ENCODE measurements at places on chromosomes 5 and 9.

DNA sequence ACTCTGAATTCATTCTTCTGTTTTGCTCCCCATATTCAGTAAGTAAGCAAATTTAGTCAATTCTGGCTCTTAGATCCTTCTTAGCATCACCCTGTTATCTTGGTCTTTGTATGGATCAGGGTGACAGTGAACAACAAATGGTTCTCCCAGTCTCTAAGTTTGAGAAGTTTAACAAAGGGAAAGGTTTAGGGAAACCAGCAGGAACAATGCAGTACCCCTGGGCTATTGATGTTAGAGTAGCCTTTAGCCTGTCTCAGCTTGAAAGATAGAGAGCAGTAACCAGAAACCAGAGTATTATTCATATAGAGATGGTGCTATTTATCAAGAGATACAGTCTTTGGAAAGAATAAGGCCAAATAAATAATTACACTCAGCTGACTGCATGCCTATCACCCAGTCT lies 241.8 kb downstream of the CDH12 start:
- no peak for DNase-seq

GRCh38 chr5:179275941-179276837 lies 69.1 kb downstream of the ADAMTS2 start:
- DNase-seq = no peak

- DNase-seq = no peak
Measured at GRCh38 chr5:77772729-77773128, 3.4 kb downstream of the TBCA start.

GRCh38 chr9:86941197-86941596 lies 6.1 kb downstream of the GAS1 start:
- DNase-seq = no peak

GRCh38 chr5:170737591-170737990 lies 45.9 kb upstream of the GABRP start:
- DNase-seq = no peak

GRCh38 chr9:89421595-89421994 lies 76.3 kb downstream of the SEMA4D start:
- DNase-seq = peak; percentile 75

- no peak for DNase-seq
Measured at GRCh38 chr5:138805096-138805495, 51.9 kb downstream of the CTNNA1 start.

DNA sequence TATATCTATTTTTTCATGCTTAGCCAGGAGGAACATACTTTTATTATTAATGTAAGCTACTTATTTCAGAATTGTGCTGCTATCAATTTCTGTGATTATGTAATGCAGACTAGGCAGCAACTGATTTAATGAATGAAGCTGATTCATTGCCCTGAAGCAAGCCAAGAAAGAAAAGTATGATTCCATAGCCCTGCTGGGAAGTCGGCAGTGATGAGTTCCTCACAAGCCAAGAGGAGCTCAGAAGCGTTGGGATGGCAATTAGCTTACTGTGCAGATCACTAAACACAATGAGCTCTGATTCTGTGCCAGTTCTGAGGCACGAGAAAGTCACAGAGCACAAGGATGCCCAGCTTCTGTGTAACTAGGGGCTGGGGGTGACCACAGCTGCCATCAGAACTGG lies 254.3 kb upstream of the KLF9 start:
- DNase-seq = no peak

DNA sequence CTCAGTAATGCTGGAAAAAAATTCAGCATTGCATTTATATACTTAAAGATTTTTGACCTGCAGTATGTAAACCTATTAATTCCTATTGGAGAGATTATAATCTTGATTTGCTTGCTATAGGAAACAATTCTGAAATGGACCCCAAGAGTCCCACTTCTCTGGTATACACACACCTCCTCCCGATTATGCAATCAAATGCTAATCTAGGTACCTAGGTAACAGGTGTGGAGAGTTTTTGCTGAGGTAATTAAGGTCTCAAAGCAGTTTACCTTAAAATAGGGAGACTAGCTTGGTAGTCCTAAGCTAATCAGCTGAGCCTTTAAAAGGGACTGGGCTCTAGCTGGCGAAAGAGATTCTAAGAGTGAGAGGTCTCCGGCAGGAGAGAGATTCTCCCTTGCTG lies 22.2 kb downstream of the ISOC1 start:
- DNase-seq = no peak

DNA sequence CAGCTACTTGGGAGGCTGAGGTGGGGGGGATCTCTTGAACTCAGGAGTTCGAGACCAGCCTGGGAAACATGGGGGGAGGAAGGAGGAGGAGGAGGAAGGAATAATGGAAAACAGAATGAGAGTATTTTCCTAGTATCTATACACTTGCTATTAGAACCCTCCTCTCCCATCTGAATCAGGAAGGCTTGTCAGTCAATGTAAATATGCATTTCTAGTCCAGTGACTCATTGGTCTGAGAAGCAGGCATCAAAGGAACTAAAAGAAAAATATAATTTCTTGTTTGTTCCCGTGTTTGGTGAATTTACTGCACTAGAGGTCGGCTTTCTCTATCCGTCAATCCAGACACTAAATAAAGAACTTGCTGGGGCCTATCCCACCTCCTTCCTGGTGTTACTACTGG lies 88.6 kb downstream of the AGTPBP1 start:
- no peak for DNase-seq

DNA sequence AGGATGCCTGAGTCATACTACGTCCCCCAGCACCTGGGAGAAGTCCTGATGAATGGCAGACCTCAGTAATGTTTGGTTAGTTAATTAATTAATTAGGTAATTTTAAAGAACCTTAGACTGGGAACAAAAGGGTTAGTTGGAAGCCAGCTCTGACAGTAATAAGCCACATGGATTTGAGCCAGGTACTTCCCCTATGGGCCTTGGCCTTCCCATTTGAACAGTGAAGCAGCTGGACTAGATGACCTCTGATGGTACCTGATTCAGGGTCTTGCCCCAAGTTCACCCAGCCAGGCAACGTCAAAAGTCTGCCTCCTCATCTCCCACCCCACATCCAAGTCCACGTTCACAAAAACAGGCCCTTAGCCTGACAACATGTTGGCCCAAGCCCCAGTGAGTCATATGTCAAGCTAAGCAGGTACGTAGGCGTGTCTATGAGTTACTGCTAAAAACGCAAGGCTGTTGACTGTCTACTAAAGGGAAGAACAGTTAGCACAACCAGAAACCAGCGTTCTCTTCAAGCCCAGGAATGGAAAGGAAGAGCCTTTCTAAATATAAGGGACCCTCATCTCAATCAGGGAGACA lies 303.2 kb downstream of the ACTL7B start:
- DNase-seq = no peak

DNA sequence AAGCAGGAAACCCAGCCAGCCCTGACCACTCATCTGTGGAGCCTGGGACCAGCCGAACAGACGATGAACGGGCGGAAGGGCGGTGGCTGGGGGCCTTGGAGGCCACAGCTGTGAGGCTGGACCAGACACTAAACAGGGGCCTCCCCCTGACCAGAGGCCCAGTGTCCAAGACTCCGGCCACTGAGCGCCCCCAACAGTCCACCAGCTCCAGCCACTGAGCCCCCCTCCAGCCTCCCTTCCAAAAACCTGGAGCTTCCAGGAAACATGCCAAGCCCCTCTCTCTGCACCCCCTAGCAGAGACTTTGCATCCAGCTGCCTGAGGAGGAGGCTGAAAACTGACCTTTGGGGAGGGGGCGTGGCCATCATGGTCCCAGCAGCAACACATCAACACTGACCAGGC lies 23.2 kb downstream of the CNTFR start:
- DNase-seq = no peak

DNA sequence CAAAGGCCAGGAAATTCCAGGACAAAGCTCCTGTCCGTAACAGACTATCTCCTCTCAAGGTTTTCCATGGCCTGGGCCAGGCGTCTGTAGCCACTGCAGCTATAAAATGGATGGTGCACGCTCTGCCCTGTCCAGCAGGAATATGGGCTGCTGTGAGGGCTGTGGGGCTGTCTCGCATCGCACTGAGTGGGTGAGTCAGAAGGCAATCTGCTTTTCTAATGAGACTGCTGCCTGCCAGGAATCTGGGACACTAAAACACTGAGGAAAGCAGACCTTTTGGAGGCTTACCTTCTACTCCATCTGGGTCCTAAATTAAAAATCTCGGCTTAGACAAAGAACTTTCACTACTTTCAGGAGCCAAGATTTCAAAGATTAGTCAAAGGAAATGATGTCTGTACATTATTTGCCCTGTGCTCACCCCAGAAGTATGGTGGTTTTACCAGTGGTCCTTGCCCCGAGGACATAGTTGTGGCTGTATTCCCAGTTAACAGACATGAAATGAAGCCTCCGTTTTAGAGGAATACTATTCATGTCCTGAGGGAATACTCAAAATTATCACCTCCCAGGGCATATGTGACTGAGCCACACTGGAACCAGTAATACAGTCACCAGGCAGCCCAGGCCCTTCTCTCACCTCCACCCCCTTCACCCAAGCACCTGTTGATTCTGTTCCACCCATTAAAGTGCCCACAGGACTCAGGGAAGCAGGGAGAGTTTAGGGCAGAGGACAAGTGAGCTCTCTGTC lies 56.4 kb downstream of the PFDN1 start:
- DNase-seq = no peak

- DNase-seq = no peak
Measured at GRCh38 chr5:151477101-151477500, 29.7 kb downstream of the SLC36A1 start.

DNA sequence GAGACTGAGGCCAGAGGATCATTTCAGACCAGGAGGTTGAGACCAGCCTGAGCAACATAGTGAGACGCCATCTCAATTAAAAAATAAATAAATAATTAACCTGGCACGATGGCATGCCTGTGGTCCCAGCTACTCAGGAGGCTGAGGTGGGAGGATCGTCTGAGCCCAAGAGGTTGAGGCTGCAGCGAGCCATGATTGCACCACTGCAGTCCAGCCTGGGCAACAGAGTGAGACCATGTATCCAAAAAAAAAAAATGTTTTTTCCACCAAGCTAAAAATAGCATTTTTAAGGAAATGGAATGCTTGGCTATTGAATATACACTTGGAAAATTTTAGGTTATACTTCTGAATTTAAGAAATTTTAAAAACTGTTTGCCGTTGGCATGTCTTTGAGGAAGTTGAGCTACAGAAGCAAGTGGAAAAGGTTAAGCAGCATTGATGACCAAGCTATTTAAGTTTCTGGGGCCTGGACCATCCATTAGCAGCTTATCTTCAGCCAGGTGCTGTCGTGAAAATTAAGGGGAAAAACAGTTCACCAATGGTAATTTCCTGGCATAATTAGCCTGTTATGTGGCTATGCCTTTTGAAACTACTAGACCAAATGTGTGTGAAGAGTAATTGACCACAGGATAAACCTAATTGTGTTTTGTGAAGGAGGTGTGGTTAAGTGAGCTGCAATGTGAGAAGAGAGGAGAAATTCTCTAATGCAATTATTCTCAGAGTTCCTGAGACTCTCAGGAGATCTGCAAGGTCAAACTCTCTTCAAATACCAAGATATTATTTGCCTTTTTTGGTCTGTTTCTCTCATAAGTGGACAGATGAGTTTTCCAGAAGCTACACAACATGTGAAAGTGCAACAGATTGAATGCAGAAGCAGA lies 21.0 kb downstream of the F2R start:
- no peak for DNase-seq

- no peak for DNase-seq
Measured at GRCh38 chr9:97389249-97389648, 22.6 kb upstream of the TDRD7 start.

GRCh38 chr5:159209438-159210209 lies at the start of gene RNF145:
RNF145 (minus strand) TSS chr5:159209553; CDS start chr5:159203617, 5,936 bp downstream.
- peak; percentile 99 for DNase-seq

GRCh38 chr5:1414311-1415058 lies 30.8 kb downstream of the SLC6A3 start:
- no peak for DNase-seq

- no peak for DNase-seq
Measured at GRCh38 chr5:89707891-89708290, 701.7 kb downstream of the CETN3 start.

DNA sequence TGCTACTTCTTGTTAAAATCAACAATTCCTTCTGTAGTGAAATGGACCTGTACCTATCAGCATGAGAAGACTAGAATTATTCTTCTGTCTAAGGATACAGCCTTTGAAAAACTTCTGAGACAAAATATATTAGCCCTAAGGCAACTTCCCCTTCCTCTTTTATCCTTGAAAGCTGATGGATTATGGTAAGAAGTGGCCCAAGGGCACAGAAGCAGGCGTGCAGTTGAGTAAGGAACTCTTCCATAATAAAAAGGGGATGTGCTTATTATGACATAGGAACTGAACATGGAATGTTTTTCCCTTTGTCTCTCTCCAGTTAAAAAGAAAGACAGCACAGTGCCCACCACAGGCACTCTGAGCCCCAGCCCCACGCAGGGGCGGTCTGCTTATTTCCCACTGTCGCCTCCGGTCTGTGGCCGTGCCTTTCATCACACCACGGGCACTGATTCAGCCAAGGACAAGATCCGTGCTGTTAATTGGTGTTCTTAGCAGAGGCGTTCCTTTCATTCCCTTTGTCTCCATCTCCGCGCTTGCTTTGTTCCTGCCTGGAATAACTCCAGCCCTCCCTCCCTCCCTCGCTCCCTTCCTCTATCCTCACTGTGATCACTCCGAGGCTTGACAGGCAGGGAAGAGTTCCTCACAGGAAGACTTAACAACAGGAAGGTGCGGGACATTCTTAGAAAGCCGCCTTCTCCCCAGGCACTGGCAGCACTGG lies 135.9 kb upstream of the OTULINL start:
- DNase-seq = no peak

DNA sequence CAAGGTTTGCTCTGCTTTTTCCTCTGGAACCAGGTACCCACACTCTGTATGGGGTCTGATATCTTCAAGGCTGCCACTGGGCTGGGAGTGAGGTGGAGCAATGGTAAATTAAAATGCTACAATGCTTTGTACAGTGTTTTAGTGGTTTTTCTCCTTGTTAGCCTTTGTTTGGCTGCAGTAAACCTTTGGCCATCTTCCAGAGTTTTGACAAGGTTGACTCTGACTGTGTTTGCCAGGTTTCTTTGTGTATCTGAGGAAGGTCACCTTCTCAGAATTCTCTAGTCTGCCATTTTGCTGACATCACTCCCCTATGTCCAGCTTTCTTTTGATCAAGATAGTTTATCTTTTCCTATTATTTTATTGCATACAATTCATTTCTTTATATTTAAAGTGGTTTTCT lies 11.2 kb downstream of the SPATA31D1 start:
- no peak for DNase-seq

- DNase-seq = no peak
Measured at GRCh38 chr9:84723426-84723825, 53.9 kb downstream of the NTRK2 start.

- DNase-seq = no peak
Measured at GRCh38 chr9:106072421-106072820, 378.1 kb downstream of the TMEM38B start.

- DNase-seq = no peak
Measured at GRCh38 chr5:6659941-6660684, 26.9 kb downstream of the SRD5A1 start.

DNA sequence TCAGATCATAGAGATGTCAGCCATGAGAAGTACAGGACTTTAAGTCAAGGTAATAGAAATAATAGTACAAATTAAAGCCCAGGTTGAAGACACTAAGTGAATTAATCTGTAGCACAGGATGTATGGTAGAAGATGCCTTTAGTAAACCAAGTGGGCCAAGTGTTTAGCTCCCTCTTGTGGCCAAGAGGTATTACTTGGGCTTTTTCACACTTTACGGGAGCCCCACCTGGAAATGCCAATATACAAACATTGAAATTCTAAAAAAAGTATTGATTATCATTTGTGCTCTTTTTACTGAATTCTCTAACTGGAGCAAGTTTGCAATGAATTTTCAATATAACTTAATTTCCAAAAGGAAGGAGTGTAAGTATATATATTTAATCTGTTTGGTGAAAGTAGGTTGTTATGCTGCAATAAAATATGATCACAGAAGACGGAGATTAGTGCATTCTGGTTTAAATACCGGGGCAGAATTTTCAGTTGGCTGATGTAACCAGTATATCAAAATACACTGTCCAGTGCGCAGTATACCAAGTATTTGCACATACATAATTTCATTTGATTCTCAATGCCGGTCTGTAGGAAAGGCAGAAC lies 84.7 kb downstream of the PARP8 start:
- DNase-seq = peak; percentile 43
